ENCODE measurements at places on chromosomes 16 and 17.

DNA sequence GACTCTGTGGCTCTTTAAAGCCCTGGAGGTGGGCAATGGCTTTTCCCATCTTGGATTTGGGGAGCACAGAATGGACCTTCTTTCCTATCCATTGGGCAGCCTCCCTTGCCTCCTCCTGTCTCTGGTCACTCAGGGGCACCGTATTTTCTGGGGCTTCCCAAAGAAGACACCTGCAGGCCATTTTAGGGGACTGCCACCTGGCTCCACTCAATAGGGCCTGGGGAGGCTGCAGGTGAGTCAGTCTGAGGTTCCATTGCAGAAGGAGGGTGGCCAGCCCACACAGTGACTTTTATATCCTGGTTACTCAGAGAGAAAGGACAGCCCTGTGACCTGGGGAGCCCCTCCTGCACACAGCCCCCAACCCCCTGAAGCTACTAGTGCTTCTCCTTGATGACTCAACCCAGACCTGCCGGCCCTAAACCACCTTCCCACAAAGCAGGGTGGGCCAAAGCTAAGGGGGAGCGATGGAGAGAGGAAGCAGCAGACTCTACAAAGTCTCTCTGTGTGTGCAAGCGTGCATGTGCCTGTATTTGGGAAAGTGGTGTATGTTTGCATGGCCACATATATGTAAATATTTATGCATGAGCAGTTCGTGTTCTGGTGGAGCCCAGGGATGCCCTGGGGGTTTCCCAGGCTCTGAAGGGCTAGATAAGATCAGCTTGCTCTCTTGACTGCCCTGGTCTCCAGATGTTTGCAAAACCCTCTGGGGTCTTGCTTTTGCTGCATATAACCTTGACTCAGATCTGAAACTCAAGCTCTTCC is 5.0 kb downstream of the CX3CL1 start:
- peak; percentile 85 for DNase-seq

DNA sequence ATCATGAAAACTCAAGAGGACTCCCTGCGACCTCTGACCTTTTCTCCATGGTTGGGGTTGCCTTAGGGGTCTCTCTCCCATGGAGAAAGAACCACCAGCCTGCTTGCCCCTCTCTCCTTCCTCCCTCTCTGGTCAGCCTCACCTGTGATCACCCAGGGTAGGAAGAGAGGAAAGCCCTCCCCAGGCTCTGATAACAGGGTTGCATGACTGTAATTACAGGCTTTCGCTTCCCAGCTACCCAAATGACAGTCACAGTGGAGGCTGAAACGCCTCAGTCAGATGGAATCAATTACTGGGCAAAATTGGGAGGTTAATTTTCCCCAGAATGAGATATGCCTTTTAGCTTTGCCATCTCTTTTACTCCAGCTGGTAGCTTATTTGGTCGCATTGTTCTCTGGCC is 265.8 kb upstream of the SOX9 start:
- DNase-seq: no peak

DNA sequence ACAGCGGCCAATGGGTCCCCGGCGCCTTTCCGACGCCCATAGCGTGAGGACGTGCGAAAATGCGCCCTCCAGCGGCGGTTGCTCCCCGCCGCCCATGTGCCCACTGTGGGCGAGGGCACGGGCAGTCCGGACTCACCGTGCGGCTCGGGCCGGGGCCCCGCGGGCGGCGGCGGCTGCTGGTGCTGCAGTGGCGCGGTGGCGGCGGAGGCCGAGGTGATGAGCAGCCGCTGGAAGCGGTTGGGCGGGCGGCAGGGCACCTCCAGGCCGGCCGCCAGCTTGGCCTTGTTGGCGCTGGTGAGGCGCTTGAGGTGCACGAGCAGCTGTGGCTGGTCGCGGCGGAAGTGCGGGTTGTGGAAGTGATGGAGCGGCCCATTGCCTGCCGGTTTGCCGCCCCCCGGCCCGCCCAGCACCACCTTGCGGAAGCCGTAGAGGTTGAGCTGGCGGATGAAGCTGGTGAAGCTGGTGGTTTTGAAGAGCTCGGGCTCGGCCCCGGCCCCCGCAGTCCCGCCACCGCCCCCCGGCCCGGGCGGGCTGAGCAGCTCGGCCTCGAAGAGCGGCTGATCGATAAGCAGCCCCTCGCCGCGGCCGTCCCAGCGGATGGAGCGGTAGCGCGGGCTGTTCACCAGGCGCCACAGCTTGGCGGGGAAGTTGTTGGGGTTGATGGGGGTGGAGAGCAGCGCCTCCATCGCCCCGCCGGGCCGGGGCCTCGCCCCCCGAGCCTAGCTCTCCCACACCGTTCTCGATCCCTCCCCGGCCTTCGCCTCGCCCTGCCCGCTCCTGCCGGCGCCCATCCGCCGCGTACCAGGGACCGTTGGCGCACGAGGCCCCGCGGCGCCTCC is at the start of gene HSF5:
Gene HSF5, minus strand, starts transcription at position 820 of the 839 bp plus-strand sequence. Its CDS starts 134 bp downstream, at position 686.
- peak; percentile 80 for DNase-seq

- DNase-seq: no peak
Observed at GRCh38 chr17:61002316-61002736, 324.7 kb downstream of the BCAS3 start.

DNA sequence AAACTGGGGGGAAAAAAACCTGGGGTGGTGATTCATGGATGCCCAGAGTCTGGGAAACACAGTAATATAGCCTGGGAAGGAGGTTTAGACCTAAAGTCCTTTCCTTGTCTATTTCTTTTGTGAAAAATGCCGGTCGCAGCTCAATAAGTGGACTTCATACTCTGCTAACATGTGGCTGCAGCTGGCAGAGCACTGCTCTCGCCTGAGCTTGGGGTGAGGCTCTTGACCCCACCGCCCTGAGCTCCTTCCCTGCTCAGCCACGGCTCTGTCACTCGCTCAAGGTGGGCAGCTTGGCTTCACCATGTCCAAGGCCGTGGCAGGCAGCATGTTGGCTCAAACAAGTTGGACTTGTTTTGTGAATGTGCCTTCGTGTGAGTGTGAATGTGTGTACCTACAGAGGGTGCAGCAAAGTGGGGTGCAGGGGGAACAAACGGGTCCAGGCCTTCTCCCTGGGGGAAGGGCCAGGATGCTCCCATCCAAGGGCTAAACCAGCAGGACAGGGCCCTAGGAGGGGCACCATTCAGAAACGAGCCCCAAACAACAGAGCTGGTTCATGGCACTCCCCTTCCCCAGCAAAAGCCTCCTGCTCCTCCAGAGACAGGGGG is 4.9 kb downstream of the FA2H start:
- no peak for DNase-seq

GRCh38 chr17:38463451-38463858 is 35.2 kb downstream of the ARHGAP23 start:
- no peak for DNase-seq

DNA sequence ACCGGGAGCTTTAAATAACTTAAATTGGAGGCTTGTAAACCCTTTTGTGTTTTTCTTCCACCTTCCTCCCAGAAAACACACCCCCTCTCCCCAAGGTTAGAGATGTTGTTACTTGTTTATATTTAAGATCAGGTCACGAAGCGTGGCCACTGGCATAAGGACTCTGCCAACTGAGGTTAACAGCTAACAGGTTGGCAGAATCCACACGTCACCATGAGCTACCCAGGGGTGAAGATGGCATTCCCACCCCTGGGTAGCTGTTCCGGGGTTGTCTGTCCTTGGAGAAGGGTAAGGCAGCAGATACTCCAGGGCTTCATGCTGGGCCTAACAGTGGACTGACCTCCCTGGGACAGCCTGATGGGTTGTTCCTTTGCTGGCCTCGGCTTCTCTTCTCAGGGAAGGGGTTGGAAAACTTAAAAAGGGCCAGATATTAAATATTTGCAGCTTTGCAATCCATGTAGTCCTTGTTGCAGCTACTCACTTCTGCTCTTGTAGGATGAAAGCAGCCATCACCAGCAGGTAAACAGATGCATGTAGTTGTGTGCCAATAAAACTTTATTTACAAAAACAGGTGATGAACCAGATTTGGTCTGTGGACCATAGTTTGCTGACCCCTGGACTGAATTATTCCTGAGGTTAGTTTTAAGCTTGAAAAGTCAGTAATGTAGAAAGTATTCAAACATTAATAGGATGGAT is 148.6 kb downstream of the MSI2 start:
- no peak for DNase-seq

DNA sequence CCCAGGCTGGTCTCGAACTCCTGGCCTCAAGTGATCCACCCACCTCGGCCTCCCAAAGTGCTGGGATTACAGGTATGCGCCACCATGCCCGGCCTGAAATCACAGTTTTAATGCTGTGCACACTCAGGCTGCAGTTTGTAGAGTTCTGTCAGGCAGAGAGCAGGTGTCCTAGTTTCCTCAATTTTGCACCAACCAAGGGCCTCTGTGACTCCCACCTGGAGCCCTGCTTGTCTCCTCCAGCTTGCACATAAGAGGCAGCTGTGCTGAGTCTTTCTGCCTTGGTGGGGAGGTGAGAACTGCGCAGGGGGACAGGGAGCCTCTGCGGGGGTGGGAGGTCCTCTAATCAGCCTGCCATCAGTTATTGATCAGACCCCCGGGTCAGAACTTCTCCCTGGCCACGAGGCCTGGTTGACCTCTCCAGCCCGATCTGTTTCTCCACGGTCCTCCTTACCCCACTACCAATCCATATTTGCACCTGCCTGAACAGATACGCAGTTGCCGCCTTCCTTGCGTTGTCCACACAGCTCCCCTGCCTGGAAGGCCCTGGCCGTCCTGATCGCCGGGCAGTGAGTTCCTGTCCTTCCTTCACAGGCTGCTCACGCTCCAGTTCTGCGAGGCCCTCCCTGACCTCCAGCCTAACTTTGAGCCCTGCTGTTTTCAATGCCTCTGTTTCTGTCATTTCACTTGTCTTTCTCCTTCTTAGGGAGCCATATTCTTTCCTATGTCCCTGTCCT is 48.1 kb upstream of the SIAH1 start:
- DNase-seq: no peak

GRCh38 chr16:80932708-80933095 is 74.0 kb downstream of the CMC2 start:
- no peak for DNase-seq

DNA sequence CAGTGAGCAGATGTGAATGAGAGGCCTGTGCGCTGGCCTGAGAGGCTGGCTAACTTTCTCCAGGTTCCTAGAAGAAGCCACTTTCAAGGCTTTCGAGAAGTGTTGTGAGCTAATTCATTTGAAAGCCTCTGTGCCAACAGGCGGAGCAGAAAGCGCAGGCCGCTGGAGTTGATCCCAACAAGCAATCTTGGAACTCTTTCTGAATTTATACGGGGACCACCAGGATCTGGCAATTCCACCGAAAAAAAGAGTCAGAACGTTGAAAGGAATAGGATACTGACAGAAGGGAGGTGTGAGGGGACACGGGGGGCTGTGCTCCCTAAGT is 71.3 kb upstream of the METRNL start:
- no peak for DNase-seq

DNA sequence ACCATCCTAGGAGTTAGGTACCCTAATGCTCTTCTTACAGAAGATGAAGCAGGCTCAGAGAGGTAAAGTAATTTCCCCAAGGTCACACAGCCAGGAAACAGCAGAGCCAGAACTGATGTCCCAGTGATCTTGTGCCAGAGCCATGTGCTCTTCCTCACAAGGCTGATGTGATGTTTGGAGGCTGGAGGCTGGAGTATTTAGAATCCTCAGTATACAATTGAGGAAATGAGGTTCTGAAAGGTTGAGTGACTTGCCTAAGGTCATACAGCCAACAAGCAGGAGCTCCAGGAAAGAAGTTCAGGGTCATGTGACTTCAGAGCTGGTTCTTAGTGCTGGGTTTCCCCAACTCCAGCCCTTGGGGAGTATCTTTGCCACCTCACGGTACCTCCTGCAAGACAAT is 18.5 kb downstream of the ITPRIPL2 start:
- no peak for DNase-seq

DNA sequence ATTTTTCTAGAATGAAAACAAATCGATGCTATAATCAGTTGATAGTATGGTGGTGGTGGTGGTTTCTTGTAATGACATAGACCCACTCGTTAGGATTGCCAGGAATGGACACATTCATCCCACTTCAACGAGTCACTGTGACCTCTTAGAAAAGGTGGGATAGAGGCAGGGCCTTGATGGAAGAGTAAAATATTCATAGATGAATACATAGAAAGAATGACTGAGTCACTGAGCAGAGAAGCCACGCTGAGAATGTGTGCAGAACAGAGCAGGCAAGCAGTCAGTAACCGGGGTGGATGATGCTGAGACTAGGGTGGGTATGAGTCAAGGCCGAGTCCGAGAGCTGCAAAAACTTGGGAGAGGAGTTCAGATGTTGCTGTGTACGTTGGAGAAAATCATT is 129.9 kb downstream of the PITPNC1 start:
- DNase-seq: no peak

Measured in activated T-cell treated with anti-CD3 and anti-CD28 coated beads, Interleukin-2, amount 50 U/mL, for 72 hours (primary cell).